ENCODE measurements at places on chromosomes 3 and 15.

DNA sequence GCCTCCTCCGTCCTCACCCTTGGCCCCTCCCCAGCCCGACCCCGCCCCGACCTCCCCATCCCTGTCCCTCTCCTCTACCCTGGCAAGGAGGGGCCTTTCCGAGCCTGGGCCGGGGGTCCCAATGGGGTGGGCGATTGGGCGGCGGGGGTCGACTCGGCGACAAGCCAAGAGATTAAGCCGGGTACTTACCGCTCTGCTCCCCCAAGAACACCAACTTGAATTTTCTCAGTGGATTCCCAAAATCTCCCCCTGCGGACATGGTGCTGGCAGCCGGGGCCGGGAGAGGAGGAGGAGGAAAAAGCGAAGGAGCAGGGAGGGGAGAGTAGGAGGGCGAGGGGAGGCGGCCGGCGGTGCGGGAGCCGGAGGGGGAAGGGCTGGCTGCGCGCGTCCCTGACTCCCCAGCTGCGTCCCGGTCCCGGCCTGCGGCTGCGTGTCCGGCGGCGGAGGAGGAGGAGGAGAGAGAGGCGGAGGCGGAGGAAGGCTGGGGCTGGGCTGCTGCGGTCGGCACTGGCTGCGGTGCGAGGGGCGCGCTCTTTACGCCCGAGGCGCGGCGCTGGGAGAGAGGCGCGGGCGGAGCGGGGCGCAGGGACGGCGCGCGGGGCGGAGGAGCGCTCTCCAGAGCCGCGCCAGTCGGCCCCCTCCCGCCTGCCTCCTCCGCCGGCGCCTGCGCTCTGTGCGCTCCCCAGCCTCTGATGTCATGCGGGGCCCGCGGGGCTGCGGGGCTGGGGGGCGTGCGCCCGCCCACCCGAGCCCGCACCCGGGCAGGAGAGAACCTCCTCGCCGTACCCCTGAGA lies at the start of gene RAB6B:
Gene RAB6B (minus strand): TSS at position 675 of the 794 bp plus-strand sequence. CDS start 416 bp downstream, at position 259.
- peak; percentile 73 for DNase-seq

GRCh38 chr3:196219970-196220311 lies 3.6 kb downstream of the SLC51A start:
- no peak for DNase-seq

DNA sequence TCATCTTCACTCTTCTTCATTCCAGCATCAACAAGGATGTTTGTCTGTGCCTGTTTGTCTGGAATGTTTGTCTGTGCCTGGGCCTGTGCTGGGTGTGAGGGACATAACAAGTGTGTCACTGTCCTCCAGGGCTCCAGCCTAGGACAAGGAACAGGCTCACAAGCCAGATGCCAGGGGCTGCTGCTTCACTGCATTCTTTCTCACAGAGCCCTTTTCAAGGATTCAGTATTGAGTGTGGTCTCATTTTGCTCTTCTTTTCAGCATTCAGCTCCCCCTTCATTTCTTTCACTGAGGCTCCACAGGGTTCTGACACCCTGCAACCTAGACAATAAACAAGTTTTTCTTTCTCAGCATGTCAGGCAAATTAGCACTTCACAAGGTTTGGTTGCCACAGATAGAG lies 43.6 kb upstream of the KY start:
- no peak for DNase-seq

DNA sequence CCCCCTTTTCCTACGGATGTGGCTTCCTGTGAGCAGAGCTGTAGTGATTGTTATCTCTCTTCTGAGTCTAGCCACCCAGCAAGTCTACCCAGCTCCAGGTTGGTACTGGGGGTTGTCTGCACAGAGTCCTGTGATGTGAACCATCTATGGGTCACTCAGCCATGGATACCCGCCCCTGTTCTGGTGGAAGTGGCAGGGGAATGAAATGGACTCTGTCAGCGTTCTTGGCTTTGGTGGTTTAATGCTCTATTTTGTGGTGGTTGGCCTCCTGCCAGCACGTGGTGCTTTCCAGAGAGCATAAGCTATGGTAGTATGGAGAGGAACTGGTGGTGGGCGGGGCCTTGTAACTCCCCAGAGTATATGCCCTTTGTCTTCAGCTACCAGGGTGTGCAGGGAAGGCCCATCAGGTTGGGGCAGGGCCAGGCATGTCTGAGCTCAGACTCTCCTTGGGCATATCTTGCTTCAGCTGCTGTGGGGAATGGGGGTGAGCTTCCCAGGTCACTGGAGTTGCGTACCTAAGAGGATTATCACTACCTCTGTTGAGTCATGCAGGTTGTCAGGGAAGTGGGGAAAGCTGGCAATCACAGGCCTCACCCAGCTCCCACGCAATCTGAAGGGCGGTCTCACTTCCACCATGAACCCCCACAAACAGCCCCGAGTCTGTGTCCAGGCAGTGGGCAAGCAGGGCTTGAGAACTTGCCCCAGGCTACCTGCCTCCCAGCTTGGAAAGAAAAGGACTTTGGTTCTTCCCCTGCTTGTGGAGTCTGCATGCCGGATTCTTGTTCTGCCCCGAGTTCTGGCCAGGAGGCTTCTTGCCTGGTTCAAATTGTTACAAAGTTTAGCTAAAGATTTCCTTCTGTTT lies 9.0 kb upstream of the ADGRG7 start:
- DNase-seq, result no peak

DNA sequence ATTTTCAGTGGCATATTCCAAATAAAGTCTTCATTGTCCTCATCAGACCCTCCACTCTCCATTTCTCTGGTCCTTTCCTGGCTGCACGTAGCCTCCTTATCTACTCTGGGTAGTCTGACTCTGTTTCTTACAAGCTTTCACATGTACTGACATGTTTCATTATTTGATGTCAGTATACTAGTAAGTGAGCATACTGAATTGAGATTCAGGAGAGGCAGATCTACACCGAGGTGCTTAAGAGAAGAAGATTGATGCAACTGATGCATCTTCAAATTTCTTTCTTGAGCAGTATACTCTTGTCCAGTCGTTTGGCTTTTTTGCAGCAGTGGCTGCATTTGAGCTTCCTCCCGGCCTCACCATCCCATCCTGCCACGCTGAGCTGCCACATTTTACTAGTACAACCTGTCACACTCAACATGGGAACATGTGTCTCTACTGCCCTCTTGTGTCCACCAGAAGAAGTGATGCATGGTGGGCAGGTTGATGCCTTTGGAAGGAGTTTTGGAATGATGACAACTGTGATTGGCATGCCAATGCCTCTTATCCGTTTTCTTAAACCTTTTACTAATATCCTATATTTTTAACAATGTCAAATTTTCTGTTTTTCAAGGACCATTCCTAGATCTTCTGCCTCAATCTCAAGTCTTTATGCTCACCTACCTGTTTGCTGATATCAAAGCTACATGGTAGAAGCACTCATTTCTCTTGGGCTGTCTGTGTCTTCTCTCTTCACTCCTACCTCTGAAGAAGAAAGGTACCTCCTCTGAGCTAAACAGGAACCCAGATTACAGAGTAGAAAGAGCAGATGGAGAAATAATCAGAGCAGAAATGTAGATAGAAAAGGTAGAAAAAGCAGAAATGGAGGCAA lies 38.7 kb downstream of the GUCA1C start:
- peak; percentile 53 for DNase-seq

- no peak for DNase-seq
These were observed 30.0 kb upstream of the SLC6A1 start for GRCh38 chr3:10962481-10963036.

DNA sequence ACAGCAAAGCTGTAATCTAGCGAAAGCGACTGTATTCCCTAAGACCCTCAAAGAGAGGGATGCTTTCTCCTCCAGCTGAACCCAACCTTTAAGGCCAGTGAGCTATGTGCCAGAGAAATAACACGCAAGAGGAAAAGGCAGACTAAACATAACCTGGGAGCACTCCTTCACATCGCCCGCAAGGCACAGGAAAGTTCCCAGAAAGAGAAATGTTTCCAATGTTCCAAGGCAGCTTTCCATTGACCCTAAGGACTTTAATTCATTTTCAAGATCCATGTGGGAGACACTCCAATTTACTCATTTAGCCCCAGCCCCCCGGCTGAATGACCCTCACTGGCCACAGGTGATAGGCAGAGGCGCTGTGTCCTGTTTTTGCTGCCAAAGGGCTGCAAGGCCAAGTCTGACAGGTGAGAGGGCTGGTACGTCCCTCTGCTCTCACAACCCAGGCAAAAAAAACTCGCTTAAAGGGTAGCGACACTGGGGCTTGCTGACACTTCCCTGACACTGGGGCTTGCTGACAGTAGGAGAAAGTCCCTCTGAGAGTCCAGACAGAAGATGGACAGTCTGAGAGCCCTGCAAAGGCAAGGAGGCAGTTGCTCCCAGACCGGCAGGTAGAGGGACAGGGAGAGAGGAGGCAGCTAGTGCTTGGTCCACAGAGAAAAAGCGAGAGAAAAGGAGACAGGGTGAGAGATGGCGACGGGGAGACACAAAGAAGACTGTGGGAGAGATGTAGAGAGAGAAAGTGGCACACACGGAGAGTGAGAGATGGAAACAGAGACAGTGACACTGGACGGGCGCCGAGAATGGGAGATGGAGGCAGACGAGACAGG lies 702 bp downstream of the ARHGEF3 start:
- DNase-seq, result no peak

Measured in midbrain (tissue), 1 donor.